Aorta (tissue), 5 donors: ENCODE measurements at places on chromosomes 12 and 14. TPM values are rescaled to one million over a fixed set of nuclear protein-coding genes. Genes with fewer than 3 reads are reported as not detected.
A peak's percentile ranks its signal among the peaks of the same experiment; 100 is the strongest.

DNA sequence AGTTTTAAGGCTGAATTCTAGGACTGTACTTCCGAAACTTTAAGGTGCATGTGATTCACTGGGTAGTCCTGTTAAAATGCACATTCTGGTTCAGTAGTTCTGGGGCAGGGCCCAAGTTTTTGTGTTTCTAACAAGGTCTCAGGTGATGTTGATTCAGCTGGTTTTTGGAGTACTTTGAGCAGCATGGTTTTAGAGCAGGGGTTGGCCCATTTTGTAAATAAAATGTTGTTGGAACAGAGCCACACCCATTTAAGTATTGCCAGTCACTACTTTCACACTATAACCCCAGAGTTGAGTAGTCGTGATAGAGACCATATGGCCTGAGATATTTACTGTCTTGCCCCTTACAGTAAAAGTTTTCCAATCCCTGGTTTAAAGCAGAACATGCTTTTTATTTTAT, 111.3 kb downstream of the SYNE2 start:
- H3K36me3 ChIP-seq, result peaks cover 3% of the 10 kb centered on the region
- no peak overlapping the region for H3K27ac ChIP-seq

IFNG-AS1 gene
- 0.54 TPM for total RNA-seq

GRCh38 chr14:39176263-39177167, 1.5 kb downstream of the PNN start:
- H3K27me3 ChIP-seq, result no peaks in the 10 kb centered on the region
- DNase-seq, result no peak
- no peak overlapping the region for H3K27ac ChIP-seq
- H3K36me3 ChIP-seq, result no peaks in the 10 kb centered on the region
- no peaks in the 10 kb centered on the region for H3K4me1 ChIP-seq

GPR84 gene
- total RNA-seq, result 1.9 TPM

DLK1 gene
- not detected for total RNA-seq

DNA sequence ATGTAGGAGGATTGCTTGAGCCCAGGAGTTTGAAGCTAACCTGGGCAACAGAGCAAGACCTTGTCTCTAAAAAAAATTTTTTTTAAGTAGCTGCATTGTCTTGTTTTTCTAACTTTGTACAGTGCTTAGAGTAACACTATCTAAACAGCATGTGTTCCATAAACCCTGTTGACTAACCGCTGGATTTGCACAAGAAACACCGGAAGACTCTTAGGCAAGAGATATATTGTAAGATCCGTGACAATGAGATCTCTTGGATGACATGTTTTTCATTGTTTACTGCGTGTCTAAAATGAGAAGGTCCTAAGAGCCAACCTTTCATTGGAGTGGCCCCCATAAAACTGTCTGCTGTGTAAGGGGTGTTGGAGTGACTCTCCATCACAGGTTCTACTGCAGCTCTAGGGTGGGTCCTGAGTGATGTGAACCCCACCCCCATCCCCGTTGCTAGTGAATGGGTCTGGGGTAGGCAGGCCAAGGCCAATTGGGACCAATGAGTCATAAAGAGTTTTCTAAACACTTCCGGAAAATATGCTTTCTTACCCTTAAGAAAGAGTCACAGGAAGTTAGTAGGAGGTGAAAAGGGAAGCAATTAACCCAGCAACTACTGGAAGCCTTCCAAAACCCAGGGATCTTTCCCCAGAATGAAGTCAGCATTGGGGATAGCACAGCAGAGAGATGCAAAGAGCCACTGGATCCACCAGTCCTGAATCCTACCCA, 24.3 kb upstream of the PCNX1 start:
- no peak overlapping the region for H3K27ac ChIP-seq
- H3K36me3 ChIP-seq, result no peaks in the 10 kb centered on the region
- DNase-seq, result no peak
- H3K27me3 ChIP-seq, result no peaks in the 10 kb centered on the region
- no peaks in the 10 kb centered on the region for H3K4me1 ChIP-seq

DNA sequence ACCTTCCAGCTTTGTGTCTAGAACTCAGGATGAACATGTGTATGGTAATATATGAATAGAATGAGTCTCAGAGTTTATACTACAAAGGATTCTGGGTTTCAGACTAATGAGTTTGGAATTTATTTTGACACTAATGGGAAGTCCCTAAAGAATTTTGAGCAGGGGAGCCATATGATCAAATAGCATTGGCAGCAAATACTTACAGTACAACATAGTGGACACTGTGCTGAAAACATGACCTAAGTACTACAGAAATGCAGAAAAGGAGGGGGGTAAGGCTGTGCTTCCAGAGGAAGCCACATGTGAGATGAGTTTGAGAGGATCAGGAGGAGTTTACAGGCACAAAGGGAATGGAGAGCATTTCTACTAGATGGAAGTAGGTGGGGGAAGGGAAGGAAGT, 225.8 kb downstream of the C12orf42 start:
- H3K4me3 ChIP-seq, result no peak overlapping the region
- DNase-seq, result no peak
- H3K27me3 ChIP-seq, result no peaks in the 10 kb centered on the region
- H3K4me1 ChIP-seq, result no peaks in the 10 kb centered on the region
- H3K27ac ChIP-seq, result no peak overlapping the region
- no peaks in the 10 kb centered on the region for H3K36me3 ChIP-seq

DNA sequence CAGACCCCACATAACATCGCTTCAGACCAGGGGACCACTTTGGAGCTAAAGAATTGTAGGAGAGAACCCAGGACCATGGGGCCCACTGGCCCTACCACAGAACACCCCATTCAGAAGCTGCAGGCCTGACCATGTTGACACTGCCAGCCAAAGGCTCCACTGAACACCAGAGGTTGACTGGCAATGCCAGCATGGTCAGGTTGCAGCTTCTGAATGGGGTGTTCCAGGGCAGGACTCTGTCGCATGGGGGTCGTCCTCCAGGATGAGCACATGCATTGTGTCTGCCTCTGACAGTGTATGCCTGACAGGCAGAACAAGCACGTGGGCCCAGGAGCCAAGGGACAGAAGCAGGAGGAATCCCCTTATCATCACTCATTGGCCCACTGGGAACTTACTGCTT, 34.1 kb downstream of the DIO3 start:
- H3K27ac ChIP-seq, result no peak overlapping the region
- no peak overlapping the region for H3K4me3 ChIP-seq

RBP5 gene
- total RNA-seq, result 6.3 TPM

- DNase-seq, result no peak
- no peaks in the 10 kb centered on the region for H3K4me1 ChIP-seq
- H3K27me3 ChIP-seq, result no peaks in the 10 kb centered on the region
- no peaks in the 10 kb centered on the region for H3K36me3 ChIP-seq
These were observed 209.9 kb downstream of the GALC start for GRCh38 chr14:87783071-87783470.

DNA sequence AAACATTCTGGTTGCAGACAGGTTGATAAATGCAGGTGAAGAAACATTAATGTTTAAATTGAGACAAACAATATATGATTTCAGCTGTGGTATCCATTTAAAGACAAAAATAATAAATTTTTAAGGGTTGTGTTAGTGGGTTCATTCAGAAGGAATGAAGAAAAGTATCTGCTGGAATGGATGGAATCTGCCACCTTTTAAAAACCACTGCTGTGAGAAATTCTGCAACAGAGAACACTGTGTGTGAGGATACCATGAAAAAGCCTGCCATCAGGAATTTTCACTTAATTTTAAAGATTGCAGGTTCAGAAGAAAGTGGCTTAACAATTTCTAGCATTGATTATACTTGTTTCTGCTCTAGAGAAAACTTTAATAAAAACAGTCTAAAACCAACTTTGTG, 184.6 kb upstream of the SOX5 start:
- no peak for DNase-seq
- no peaks in the 10 kb centered on the region for H3K36me3 ChIP-seq
- peaks cover 1% of the 10 kb centered on the region for H3K4me1 ChIP-seq
- H3K27ac ChIP-seq, result no peak overlapping the region
- H3K4me3 ChIP-seq, result no peak overlapping the region
- no peaks in the 10 kb centered on the region for H3K27me3 ChIP-seq

RD3L gene
- not detected for total RNA-seq

GRCh38 chr14:103260629-103261124, 73.4 kb upstream of the EIF5 start:
- peak overlapping the region; percentile 37 for H3K27ac ChIP-seq
- no peaks in the 10 kb centered on the region for H3K36me3 ChIP-seq
- no peaks in the 10 kb centered on the region for H3K4me1 ChIP-seq
- H3K4me3 ChIP-seq, result peak overlapping the region; percentile 82

- no peaks in the 10 kb centered on the region for H3K36me3 ChIP-seq
- H3K27ac ChIP-seq, result no peak overlapping the region
- no peaks in the 10 kb centered on the region for H3K27me3 ChIP-seq
- H3K4me1 ChIP-seq, result no peaks in the 10 kb centered on the region
- peak; percentile 27 for DNase-seq
- no peak overlapping the region for H3K4me3 ChIP-seq
These were observed 153.8 kb downstream of the BCL11B start for GRCh38 chr14:99118046-99118721.

DNA sequence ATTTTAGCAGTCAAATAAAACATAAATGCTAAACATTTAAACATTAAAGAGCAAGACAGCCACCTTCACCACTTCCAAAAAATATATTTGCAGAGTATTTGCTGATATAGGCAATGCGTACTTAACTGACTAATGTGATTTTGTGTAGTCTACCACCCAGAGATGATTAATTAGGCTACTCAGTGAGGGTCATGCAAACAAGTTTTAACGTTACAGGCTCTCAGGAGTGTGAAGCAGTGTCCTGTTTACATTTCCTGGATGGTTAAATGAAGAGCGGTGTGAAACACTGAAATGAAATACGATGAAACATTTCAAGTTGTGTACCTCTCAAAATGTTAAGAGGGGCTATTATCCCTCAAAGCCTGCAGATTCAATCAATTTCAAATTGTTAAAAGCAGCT, 165.8 kb upstream of the LRIG3 start:
- no peak overlapping the region for H3K4me3 ChIP-seq
- no peaks in the 10 kb centered on the region for H3K36me3 ChIP-seq
- no peaks in the 10 kb centered on the region for H3K27me3 ChIP-seq
- no peaks in the 10 kb centered on the region for H3K4me1 ChIP-seq

LRP1-AS gene
- total RNA-seq, result not detected

LMNTD1 gene
- total RNA-seq, result not detected

GAS2L3 gene
- total RNA-seq, result 5.8 TPM

GRCh38 chr12:68699486-68699885, 12.7 kb downstream of the NUP107 start:
- no peak overlapping the region for H3K27ac ChIP-seq
- peaks cover 8% of the 10 kb centered on the region for H3K36me3 ChIP-seq
- H3K4me3 ChIP-seq, result no peak overlapping the region
- no peaks in the 10 kb centered on the region for H3K4me1 ChIP-seq

MYF5 gene
- not detected for total RNA-seq

DNA sequence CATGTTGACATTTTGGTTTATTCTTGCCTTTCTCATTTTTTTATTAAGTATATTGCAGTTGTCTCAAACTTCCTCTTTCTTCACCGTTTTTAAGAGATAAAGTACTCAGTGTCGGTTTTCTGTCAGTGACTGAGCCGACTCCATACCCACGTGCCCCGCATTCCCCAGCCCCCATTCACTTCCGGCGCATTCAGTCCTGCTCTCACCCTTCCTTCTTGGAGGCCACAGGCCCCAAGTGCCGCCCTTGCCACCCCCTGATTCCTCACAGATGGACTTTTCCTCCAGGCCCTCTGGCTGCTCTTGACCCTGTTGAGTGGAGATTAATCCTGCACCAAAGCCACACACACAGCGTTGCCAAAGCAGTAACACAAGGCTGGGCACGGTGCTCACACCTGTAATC, 19.1 kb upstream of the DNAH10 start:
- H3K4me1 ChIP-seq, result no peaks in the 10 kb centered on the region
- no peak overlapping the region for H3K4me3 ChIP-seq
- no peak overlapping the region for H3K27ac ChIP-seq
- peaks cover 8% of the 10 kb centered on the region for H3K36me3 ChIP-seq
- H3K27me3 ChIP-seq, result no peaks in the 10 kb centered on the region

- no peaks in the 10 kb centered on the region for H3K36me3 ChIP-seq
- no peak overlapping the region for H3K27ac ChIP-seq
- no peaks in the 10 kb centered on the region for H3K4me1 ChIP-seq
- H3K27me3 ChIP-seq, result no peaks in the 10 kb centered on the region
These were observed 79.1 kb downstream of the TMEM117 start for GRCh38 chr12:43914923-43915468.

DNA sequence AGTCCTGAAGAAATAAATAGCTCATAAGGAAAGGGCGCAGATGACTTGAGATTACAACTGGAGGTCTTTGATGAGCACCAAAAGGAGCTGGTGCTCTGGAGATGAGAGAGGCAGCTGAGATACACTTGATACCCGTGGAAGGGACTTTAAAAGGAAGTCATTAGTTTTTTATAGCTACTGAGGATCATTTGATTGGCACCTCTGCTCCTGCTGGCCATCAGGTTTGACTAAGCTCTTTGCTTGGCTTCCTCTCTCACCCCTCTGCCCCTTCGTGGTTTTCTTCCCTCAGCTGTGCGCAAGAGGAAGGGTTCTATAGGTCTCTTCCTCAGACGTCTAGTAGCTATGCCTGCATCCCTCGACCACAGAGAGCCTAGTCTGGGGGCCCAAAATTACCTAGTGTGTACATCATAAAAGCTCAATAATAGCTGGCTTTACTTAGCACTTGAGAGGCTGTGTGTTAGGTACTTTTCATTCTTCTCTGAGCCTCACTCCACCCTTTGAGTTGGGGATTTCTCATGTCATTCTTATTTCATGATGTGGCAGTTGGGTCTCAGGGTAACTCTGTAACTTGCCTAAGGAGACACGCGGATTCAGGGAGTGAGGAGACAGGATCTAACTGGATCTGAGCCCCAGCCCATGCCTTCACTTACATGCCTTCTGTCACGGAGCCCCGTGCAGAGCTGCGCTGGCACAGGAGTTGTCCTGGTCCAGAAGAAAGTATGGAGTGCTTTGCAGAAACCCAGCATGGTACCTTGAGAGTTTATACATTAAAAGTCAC, 68.4 kb upstream of the ASPG start:
- DNase-seq, result no peak
- H3K36me3 ChIP-seq, result no peaks in the 10 kb centered on the region
- no peaks in the 10 kb centered on the region for H3K27me3 ChIP-seq

SMCO2 gene
- 0.52 TPM for total RNA-seq

GRCh38 chr12:91529829-91530228, 347.2 kb upstream of the DCN start:
- no peak overlapping the region for H3K27ac ChIP-seq
- no peaks in the 10 kb centered on the region for H3K27me3 ChIP-seq
- DNase-seq, result no peak
- H3K4me1 ChIP-seq, result no peaks in the 10 kb centered on the region
- no peak overlapping the region for H3K4me3 ChIP-seq

GRCh38 chr12:29148911-29149690, at the start of gene FAR2:
TSS of gene FAR2 (plus strand) at chr12:29149278. CDS start at chr12:29270450, 121,172 bp downstream.
- no peaks in the 10 kb centered on the region for H3K36me3 ChIP-seq
- H3K27ac ChIP-seq, result no peak within 1 kb of the TSS
- no peaks in the 10 kb centered on the region for H3K4me1 ChIP-seq
